AG04449 (cell line): ENCODE measurements at places on chromosomes 4 and X.

GRCh38 chr4:26896636-26897035, 36.0 kb downstream of the STIM2 start:
- DNase-seq: no peak

DNA sequence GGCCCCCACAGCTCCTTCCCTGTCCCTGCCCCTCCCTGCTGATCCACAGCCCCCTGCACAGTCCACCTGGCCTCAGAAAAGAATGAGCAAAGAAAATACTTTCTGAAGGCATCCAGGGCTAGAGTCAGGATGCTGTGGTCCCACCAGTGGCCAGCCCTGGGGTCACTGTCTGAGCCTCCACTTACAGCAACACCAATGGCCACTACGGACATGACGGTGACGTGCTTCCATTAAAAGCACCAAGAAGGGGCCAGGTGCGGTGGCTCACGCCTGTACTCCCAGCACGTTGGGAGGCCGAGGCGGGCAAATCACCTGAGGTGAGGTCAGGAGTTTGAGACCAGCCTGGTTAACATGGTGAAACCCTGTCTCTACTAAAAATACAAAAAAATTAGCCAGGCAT, 4.0 kb downstream of the JAKMIP1 start:
- no peak for DNase-seq

DNA sequence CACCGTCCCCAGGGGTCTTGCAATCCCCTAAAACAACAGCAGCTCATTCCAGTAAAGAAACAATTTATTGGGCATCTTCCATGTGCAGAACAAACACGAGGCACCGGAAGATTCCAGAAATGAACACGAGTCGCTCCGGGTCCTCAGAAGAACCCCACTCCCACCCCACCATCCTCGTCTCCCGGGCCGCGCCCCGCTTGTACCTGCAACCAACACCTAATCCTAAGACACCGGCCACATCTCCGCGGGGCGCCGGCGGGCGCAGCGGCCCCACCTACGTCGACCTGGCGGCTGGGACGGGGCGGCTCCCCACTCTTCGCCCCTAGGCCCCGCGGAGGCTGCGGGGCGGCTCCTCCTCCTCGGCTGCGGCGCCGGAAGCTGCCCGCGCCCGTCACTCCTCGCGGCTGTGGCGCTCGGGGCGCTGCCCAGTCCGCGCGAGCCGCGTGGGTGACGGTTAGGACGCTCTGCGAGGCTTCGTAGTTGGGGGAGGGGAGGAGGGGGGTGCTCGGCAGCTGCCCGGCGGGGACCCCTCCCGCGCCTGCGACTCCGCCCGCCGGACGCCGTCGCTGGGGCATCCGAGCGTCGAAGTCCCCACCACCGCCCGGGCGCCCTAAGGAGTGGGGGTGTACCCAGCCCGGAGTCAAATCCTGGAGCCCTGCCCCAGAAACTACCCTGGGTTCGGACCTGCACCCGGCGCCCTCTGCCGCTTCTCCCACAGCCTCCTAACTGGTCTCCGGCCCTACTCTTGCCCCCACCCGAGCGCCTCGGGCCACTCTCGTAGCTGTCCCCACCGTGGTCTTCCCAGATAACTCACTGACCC, at the start of gene CCDC158:
Gene CCDC158 (minus strand): TSS at position 380 of the 820 bp plus-strand sequence. CDS start 17,934 bp downstream, outside the sequence.
- no peak for DNase-seq

DNA sequence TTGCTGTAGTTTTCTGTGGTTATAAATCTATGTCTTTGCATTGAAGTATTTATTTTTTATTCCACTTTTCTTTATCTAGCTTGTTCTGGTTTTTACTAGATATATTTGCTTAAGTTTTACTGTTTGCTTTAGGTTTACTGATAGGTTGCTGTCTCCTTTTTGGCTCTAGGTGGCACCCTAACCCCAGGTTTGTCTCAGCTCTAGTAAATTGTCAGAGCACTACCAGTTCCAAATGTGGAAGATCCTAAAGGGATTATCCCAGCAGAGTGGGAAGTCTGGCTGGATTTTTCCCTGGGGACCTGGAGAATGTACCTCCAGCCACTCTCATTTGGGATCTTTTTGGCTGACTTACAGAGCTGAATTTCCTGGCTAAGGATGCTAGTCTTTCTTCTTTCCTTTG, 106.1 kb downstream of the PBDC1 start:
- DNase-seq: peak; percentile 7

DNA sequence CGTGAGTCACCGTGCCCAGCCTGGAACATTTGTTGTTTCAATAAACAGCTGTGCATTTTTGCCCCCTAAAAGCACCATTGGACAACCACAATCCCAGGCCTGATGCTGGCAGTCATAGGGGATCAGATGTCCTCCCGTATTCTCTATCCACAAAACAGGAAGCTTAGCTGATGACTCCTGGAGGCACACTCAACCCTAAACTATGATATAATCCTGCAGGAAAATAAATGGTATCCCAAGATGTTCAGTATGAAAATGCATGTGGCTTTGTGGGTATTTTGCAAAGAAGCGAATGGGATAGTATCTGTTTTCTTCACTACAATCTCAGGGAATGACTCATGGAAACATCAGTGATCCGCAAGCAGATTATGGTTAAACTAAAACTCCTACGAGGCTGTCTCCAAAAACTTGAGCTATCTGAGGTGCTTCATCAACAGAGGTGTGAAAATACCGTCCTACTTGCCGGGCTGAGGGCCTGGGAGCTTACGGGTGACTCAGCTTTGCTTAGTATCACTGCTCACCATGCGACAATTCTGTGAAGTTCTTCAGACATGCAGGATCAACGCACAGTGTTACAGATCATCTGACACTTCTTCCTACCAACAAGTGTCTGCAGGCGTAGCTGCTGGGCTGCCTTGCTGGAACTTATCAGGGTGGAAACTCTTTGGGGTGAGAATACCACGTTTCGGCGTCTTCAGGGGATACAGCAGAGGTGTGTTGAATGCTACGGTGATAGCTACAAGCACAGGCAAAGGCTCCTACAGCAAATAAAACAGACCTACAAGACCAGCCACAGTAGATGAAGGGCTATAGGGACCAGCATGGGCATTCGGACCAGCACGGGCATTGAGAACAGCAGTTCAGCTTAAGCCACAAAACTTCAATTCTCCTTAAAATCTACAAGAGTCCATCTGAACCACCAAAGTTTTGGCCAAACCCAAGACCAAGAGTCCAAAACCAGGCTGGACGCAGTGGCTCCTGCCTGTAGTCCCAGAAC, 148.5 kb downstream of the DHRSX start:
- DNase-seq: peak; percentile 94

- DNase-seq: no peak
These were observed 401.4 kb downstream of the MID1IP1 start for GRCh38 chrX:39202641-39203040.

GRCh38 chr4:168514249-168514852, 17.5 kb downstream of the PALLD start:
- no peak for DNase-seq

DNA sequence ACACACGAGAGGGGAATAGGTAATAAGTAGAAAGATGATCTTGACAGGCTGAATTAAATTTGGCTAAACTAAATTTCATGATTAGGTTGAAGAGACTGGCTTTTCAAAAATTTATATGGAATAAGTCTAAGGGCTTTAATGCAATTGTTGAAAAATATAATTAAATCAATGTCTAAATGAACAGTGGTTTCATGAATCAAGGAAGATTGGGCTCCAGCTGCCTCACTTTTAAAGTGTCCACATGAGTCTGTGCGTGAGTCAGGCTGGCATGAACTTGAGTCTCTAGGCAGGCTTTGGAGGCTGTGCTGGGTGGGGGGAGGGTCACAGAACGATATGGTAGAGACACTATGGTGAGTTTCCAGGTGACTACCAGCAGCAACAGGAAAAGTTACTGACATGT, 111.9 kb downstream of the SORBS2 start:
- no peak for DNase-seq
